Kidney (tissue), 22 donors: ENCODE measurements at places on chromosomes 2 and 18.

DNA sequence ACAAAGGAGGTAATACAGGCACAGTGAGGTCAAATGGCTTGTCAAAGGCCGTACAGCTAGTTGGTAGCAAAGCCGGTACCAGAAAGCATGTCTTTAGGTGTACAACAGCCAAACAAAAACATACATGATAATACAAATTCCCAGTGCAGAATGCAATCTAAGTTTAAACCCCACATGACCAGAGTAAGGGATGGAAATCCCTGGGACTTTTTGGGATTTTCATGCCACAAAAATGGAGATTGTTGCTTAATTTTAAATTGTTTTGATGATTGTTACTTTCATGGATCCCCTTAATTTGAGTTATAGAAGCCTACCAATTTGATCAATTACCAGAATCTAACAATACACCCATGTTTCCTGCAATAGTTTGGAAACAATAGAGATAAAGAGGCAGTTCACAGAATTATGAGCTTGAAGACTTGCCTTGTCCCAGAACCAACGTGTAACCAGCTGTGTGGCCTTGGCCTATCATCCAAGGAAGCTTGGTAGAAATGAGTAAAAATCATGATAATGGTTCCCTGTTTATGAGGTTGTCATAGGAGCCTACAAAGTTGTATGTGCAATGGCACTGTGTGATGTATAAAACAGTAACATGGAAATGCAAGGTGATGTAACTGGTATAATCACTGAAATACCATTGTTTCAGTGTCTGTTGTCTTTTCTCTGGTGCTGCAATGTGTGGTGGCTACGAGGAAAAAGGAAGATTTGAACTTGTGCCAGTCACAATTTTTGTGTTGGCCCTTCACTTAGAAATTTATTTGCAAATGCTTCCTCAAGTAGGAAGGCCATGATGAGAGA, 85.3 kb downstream of the ZEB2 start:
- no peak for DNase-seq

DNA sequence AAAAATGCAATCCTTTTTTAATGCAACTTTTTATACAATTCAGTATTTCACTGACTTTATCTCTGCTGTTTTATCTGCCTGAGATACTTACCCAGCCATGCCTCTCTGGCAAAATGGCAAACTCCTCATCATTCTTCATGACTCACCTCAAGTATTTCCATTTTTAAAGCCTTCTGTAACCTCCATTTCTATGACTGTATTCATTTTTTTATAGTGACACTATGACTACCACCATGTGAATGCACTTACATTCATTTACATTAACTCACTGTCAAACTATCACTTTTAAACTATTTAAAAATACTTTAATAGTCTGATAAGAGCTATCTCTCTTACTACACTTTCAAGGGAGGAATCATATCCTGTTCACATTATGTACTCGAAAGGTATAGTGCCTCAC, 99.4 kb upstream of the SCN7A start:
- DNase-seq = no peak

- no peak for DNase-seq
These were observed 28.1 kb downstream of the TRMT61B start for GRCh38 chr2:28842042-28842441.

- DNase-seq = no peak
These were observed 35.4 kb upstream of the AGFG1 start for GRCh38 chr2:227436436-227437174.

DNA sequence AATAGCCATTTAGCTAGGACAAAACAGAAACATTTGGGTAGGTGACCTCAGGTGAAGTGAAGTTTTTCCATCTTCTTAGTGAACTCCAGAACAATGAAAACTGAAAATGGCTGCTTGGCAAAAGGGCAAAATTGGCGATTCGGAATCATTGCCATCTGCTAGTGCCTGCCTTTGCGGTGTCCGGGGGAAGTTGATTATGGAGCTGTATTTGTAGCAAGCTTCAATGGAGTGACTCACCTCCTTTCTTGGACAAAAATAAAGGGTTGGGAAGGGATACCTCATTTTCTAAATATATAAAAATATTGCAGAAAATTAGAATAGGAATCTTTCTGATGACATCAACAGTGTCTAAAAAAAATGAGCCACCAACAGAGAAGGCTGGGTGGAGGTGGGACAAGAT, 460.5 kb downstream of the TGIF1 start:
- DNase-seq = no peak

GRCh38 chr18:74819433-74820059, 221.9 kb downstream of the ZNF407 start:
- no peak for DNase-seq

DNA sequence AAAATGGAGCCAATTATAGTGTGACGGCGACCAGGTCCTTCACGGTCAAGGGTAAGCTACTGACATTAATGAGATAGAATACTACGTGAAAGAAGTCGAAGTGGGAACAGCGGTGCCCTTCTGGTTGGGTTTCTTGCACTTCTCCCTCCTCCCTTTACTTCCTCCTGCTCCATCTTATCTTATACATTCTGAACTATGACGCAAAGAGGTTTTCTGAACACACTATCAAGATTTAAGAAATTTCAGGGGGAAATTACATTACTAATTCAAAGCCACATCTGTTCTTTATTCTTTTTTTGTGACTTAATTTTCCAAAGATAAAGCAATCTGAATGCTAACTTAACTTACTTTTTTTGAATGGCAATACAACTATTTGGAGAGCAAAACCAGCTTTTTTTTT, 14.8 kb upstream of the IL18R1 start:
- no peak for DNase-seq

DNA sequence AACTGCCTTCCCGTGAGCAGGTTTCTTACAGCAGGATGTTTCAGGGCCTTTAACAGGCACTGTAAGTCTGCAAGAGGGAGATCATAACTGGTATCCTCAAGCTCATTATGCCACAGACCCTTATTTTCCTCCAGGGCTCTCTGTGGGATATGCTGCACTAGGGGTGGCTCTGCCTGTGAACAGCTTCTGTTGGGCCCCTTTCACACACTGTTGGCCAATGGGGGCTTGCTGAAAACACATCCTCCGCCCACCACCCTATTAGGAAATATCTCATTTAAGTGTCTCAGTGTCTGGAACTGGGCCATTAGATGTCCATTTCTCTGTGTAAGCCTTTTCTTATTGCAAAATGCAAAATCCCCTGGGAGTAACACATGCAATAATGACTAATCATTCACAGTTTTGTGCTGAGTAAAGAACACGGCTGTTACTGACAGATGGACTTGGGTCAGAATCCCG, 414.3 kb upstream of the HS6ST1 start:
- peak; percentile 34 for DNase-seq

DNA sequence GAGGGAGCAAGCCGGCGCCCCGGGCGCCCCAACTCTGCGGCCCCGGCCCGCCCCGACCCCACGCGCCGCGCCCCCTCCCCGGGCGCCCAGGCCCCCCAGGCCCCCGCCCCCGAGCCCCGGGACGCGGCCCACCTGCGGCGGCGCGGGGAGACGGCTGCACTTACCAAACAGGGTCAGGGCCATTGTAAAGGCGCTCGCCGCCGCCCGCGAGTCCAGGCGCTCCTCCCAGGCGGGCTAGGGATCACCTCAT, 526 bp downstream of the CHN1 start:
- DNase-seq = no peak

GRCh38 chr2:54207666-54208195, 48.3 kb downstream of the TSPYL6 start:
- DNase-seq = no peak

GRCh38 chr18:77055429-77056300, 76.9 kb downstream of the MBP start:
- DNase-seq = peak; percentile 69

DNA sequence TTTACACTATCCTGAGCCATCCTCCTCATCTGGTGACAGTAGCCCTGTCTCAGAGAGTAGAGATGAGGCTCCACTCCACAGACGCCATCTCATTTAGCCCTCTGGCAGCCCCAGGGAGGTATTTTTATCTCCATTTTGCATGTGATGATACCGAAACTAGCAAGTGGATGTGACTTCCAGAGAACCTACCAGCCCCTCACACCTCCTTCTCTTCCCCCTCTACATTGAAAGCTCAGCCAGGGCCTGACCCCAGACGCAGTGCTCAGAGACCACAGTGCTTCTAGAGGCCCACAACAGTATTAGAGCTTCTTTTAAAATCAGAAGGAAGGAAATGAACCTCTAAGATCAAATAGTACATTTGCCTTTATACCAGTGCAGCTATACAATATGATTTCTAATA, 8.3 kb downstream of the GYPC start:
- DNase-seq = no peak

- DNase-seq = no peak
These were observed 145.3 kb downstream of the SPAG16 start for GRCh38 chr2:213429516-213429915.

DNA sequence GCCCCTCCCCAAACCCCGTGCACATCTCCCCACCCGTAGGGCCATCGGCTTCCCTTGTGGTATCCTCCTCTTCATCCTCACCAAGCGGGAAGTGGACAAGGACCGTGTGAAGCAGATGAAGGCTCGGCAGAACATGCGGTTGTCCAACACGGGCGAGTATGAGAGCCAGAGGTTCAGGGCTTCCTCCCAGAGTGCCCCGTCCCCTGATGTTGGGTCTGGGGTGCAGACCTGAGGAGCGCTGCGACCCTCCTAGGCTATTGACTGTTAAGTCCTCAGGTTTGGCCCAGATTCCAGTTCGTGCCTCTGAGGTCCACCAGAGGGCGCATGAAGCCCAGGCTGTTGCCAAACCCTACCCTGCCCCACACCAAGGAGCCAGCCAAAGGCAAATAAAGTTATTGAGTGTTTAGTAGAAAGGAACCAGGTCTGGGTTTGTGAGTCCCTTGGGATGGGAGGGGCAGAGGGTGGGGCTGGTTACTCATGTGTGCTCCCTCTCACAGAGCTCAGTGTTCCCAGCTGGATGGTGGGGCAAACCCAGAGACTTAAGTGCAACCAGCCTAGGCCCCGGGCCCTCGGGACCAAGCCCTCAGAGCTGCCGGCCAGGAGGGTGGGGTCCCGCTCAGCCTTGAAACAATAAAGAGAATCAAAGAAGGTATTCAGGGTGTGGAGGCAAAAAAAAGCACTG, 2.4 kb downstream of the PNKD start:
- DNase-seq = peak; percentile 90

DNA sequence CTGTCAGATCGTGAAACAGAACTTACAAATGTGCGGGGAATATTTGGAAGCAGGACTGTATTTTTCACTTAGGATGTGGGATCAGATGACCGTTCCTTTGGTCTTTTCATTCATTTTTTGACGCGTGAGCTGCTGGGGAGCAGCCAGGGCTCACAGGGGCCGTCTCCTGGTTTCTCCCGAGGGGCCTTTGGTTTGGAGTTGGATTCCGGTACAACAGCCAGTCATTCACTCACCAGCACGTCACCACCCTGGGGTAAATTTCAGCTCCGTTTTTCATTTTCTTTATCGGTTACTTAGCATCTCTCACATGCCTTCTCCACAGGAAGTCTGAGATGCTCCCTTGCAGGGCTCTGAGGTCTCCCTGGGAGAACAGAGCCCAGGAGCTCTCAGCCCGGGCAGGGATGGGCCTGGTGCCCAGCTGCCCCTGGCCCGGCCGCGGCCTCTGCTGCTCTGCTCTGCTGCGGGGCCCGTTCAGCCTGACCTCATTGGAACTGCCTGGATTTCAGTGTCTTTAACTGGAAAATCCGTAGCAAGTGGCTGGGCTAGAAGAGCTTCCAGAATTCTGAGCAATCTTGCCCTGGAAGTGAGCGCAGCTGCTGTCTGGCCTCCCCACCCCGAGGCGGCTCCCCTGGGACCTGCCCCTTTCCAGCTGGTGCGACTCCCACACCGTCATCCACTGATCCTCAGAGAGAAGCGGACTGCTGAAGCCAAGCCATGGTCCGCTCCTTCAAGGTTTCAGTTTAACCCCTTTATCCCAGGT, 335.6 kb downstream of the EIPR1 start:
- peak; percentile 48 for DNase-seq

DNA sequence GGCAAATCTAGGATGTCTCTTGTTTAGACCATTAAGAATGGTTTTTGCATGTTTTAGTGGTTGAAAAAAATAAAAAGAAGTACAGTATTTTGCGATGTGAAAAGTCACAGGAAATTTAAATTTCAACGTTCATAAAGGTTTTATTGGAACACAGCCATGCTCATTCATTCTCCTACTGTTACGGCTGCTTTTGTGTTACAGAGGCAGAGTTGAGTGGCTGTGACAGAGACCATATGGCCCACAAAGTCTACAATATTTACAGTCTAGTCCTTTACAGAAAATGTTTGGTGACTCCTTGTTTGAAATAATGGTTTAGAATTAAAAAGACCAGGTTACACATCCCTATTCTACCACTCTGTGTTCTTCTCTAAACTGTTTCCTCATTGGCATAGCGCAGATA, 48.1 kb downstream of the MYOM1 start:
- no peak for DNase-seq

DNA sequence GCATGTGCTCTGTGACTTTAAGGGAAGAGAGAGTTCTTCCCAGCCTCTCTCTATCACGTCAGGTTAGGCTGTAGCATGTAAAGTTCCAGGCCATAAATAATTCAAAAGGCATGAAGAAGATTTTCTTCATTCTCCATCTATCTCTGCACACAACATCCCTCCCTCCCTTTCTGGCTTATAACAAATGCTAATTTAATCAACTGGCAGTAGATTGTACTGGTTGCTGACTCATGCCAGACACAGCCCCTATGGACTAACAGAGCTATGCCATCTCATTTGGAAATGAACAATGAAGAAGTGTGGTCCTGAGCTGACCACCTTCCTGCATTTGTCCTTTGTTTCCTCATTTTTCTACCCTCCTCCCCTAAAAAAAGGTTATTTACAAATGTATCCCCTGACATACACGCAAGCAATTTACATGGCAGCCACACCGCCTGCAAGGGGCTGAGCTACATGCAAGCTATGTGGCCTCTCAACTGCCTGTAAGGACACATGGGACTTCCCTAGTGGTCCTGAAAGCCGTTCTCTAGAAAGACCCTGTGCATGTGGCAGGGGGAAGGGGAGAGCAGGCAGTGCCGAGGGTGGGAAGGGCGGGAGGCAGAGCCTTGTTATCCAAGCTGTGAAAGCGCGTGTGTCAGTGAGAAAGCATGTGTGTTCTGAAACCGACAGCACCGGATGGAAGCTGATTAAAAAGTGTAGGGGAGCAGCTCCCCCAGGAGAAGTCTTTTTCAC, 90.9 kb upstream of the KLF7 start:
- no peak for DNase-seq
